ENCODE measurements at places on chromosomes 16 and 17.

DNA sequence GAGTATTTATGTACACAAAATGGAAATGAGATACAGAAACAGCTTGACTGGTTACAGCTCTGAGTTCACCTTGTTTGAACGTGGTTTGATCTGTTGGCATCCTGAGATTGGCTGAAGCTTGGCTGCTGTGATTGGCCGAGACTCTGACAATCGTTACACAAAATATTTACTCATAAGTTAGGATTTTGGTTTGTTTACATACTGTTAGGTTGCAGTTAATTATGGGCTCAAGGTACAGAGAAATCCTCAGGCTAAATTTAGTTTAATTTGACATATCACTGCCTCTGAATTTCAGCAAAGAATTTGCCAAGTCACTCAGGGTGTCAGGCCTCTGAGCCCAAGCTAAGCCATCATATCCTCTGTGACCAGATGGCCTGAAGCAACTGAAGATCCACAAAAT is 227.3 kb downstream of the COPRS start:
- no peak for DNase-seq

DNA sequence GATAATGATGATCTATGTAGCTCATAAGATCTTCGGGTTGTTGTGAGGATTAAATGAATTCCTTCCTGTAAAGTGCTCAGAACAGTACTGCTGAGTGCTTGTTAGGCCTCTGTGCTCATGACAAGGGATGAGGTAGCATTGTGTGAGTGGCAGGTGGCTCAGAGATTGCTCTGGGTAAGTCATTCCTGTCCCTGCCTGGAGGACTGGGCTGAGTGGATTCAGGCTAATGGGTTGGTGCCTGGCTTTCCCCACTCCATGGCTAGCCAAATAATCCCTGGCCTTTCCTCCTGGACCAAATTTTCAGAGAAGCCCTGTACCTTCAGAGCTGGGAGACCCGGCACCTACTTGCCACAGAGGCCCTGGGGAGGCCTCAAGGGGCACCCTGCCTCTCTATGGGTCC is 1.3 kb upstream of the CCDC92B start:
- no peak for DNase-seq

GRCh38 chr17:66526827-66527226 is 224.4 kb downstream of the PRKCA start:
- no peak for DNase-seq

DNA sequence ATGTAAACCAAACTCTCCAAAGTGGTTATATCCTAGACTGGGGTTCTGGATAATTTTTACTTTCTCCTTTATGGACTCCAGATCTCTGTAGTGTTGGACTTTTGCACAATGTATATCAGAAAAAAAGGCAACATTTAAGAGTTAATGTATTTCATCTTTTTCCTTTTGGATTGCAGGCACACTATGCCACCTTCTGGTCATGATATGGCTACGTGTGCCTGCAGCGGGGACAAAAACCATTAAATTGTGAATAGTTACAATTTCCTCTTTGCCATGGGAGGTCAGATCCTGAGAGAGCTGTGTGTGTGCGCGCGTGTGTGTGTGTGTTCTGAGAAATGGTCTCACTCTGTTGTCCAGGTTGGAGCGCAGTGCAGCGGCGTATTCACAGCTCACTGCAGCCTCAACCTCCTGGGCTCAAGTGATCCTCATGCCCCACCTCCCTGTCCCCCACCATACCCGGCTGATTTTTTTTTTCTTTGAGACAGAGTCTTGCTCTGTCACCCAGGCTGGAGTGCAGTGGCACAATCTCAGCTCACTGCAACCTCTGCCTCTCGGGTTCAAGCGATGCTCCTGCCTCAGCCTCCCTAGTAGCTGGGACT is 4.3 kb upstream of the SGF29 start:
- no peak for DNase-seq

DNA sequence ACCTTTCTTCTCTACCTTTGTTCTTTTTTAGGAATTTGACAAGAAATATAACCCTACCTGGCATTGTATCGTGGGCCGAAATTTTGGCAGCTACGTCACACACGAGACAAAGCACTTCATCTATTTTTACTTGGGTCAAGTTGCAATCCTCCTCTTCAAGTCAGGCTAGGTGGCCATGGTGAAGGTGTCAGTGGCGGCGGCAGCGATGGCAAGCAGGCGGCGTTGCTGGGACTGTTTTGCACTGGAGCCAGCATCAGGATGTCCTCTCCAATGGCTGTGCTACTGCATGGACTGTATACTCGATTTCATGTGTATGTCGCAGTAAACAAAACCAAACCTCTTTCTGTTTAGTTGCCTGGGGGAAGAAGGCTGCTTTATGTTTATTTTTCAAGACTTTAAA is 5.9 kb downstream of the DYNLL2 start:
- no peak for DNase-seq

DNA sequence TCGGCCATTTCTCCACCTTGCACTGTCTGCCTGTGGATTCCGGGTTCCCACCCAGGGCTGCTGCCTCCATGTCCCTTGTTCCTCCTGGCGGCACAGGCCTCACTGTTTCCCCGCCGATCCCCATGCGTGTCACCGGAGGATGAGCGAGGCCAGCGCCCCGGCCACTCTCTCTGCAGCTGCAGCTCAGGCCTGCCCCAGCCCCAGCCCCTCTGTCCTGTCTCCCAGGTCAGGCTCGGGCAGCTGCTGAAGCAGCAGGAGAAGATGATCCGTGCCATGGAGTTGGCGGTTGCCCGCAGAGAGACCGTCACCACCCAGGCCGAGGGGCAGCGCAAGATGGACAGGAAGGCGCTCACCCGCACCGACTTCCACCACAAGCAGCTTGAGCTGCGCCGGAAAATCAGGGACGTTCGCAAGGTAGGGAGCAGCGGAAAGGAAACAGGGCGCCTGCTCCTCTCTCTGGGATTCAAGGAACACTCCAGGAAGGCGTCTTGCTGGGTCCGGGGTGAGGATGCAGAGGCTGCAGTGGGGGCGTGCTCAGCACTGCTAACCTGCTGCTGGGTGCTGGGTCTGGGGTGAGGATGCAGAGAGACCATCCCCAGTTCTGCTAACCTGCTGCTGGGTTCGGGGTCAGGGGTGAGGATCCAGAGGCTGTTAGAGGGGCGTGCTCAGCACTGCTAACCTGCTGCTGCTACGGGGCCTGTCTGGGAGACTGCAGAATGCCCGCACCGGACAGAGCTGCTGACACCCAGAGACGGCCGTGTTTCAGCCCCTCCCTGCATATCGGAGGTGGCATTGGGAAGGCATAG is 6.1 kb upstream of the GAA start:
- DNase-seq: no peak

GRCh38 chr16:57530104-57530521 is 6.3 kb downstream of the CCDC102A start:
- DNase-seq: peak; percentile 84

GRCh38 chr16:85185303-85186100 is 73.2 kb upstream of the CIBAR2 start:
- no peak for DNase-seq

DNA sequence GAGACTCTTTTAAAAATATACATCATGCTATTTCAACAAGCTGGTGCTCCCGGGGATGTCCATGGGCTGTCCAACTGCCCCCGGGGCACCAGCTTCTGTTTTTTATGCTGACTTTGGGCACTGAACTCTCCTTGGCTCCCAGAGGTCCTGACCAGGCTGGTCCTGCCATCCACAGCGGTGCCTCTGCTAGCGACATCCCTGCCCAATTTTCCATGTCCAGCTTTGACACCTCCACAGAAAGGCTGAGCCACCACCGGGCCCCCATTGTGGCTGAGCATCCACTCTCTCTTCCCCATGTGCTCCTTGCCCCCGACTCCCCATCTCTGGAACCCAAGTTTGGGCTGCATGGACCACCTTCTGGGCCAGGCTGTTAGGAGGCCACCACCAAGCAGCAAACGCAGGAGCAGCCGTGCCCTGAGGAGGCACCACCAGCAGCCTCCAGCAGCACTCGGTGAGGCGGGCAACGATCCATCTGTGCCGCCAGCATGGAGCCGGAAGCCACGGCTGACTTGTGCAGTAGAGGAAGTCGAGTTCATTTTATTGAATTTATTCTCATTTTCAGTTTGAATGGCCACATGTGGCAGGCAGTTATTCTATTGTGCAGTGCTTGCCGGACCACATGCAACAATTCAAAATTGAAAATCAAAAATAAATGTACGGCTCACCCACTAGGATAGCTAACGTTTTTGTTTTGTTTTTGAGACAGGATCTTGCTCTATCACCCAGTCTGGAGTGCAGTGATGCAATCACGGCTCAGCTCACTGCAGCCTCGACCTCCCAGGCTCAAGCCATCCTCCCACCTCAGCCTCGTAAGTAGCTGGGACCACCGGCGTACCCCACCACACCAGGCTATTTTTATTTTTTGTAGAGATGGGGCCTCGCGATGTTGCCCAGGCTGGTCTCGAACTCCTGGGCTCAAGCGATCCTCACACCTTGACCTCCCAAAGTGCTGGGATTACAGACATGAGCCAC is 2.8 kb upstream of the MEAK7 start:
- DNase-seq: no peak

DNA sequence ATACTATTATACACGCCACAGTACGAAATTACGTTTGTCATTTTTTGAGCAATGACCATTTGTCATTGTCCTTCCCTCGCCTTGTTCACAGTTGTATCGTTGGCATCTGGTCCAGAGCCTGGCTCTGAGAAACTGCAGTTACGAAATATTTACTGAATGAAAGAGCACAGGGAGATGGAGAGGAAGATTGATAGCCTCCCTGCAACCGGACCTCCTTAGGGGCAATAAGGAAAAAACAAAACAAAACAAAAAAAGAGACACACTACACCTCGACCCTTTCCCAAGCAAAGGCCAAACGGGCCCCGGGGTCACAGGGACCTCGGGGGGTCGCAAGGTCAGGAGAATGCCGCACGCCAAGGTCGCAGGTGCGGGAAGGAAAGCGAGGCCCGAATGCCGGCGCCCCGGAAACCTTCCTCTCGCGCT is 857 bp downstream of the GOT2 start:
- no peak for DNase-seq

DNA sequence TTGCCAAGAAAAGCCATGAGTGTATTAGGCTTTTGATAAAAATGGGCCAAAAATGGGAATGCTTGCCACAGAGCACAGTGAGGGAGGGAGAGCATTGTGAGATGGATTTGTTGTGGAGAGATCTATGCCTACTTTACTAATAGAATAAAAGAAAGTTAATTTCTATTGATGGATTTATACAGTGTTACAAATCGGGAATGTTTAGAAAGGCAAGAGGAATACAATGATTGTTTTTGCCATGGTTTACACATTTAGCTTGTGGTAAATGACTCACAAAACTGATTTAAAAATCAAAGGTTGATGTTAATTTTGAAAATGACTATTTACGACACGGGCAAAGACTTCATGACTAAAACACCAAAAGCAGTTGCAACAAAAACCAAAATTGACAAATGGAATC is 16.6 kb downstream of the CCL4 start:
- DNase-seq: no peak

GRCh38 chr16:79287424-79287917 is 313.1 kb downstream of the MAF start:
- no peak for DNase-seq

DNA sequence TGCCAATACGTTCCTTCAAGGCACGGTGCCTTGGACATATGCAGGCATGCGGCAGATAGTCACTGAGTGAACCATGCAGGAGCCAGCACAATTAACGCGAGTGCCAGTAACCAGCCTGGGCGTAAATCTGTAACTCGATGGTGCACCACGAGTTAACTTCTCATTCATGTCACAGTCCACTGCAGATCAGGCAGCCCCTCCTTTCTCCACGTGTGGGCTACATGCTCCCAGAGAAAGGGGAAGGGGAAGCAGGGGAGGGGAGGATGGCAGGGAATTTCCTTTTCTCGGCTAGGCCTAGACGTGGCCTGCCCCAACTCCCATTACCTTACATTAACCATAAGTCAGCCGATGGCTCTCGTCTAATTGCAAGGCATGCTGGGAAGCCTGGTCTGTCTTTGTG is 287.9 kb downstream of the CPPED1 start:
- DNase-seq: no peak

GRCh38 chr16:81456523-81457325 is 12.1 kb downstream of the CMIP start:
- no peak for DNase-seq

GRCh38 chr17:39143552-39144093 is 7.8 kb downstream of the PLXDC1 start:
- no peak for DNase-seq

- no peak for DNase-seq
Measured at GRCh38 chr17:6163612-6164333, 93.6 kb downstream of the WSCD1 start.

DNA sequence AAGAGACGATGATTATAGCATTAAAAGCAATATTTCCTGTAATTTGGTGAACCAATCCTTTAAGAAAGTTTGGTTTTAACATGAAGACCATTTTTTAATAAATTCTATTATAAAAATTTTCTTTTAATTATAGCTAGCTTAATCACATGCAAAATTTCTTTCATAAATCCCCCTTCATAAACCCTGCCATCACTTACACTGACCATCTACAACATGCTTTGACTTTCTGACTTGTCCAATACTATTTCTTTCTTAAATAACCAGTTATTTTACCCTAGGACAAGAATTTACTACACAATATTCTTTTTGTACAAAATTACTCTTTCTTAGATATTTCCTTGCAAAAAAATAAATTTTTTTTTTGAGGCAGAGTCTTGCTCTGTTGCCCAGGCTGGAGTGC is 1334.8 kb downstream of the CDH11 start:
- no peak for DNase-seq

- no peak for DNase-seq
Measured at GRCh38 chr16:57892447-57893096, 78.4 kb downstream of the CNGB1 start.

GRCh38 chr16:66400503-66401380 is 26.4 kb upstream of the BEAN1 start:
- no peak for DNase-seq

DNA sequence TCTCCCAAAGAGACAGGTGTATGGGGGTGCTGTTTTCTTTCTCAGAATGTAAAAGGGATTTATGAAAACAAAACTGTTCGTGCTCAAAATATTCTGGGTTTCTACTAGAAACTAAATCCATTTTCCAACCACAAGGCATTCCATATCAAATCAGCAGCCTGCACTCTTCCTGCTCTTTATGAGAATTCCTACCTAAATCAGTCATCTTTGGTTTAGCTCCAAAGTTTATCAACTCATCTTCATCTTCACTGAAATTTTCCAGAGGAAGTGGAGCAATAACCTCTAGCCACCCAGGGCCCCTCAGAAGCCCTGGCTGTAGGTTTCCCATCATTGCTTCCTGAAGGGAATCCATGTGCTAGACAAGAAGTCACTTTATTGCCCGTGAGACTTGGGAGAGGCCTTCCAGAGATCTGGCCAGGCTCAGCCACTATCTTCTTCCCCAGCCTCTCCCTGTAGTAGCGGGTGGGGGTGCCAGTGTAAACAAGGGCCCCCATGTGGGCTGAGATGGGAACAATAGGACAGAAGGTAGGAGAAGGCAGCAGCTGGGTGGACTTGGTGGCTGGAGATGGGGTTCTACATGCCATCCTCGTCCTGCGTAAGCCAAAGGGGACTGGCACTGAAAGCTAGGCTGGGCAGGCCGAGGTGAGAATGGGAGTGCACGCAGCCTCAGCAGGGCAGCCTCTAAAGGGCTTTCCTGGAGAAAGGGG is 22.0 kb upstream of the ALDH3A1 start:
- DNase-seq: no peak

DNA sequence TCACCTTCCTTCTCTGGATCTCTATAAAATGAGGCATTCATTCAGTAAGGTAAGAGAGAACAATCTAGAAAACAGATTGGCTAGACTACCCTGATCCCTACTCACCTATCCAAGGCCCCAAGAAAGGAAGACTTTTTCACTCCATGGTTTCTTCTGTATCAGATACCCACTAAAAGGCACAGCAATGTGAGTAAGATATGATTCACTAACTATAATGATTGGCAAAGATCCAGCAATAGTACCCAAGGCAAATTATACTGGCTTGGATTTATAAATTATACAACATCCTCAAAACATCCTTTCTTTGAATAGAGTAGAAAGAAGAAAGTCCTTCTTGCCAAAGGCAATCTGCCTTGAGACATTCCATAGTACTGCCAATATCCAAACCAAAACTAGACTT is 1432.0 kb upstream of the GOT2 start:
- no peak for DNase-seq
